ENCODE measurements at places on chromosomes 12 and 14.
A peak's percentile ranks its signal among the peaks of the same experiment; 100 is the strongest.

DNA sequence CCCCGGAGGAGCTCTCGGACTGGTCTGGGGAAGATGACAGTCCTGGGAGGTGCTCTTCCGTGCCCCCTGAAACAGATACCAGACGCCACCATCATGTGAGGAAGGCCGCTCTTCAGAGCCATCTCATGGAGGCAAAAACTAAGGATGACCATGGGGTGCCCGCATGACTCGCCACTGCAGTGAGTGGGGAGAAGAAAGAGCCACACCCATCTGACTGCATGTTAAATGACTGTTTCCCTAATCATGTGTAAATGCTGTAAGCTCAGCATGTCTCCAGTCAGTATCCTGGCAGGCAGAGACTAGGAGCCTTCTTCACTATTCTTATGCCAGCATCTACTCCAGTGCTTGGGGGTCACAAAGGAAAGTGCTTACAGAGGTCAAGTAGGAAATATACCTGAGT lies 4.0 kb downstream of the STON2 start:
- DNase-seq: no peak

GRCh38 chr14:85533023-85533860 lies 3.3 kb downstream of the FLRT2 start:
- peak; percentile 76 for DNase-seq

GRCh38 chr12:101759396-101760047 lies 20.3 kb upstream of the SYCP3 start:
- DNase-seq: no peak

- no peak for DNase-seq
Measured at GRCh38 chr14:22517117-22517720, 71.8 kb downstream of the DAD1 start.

GRCh38 chr14:49982501-49982951 lies 89.6 kb downstream of the ARF6 start:
- no peak for DNase-seq

DNA sequence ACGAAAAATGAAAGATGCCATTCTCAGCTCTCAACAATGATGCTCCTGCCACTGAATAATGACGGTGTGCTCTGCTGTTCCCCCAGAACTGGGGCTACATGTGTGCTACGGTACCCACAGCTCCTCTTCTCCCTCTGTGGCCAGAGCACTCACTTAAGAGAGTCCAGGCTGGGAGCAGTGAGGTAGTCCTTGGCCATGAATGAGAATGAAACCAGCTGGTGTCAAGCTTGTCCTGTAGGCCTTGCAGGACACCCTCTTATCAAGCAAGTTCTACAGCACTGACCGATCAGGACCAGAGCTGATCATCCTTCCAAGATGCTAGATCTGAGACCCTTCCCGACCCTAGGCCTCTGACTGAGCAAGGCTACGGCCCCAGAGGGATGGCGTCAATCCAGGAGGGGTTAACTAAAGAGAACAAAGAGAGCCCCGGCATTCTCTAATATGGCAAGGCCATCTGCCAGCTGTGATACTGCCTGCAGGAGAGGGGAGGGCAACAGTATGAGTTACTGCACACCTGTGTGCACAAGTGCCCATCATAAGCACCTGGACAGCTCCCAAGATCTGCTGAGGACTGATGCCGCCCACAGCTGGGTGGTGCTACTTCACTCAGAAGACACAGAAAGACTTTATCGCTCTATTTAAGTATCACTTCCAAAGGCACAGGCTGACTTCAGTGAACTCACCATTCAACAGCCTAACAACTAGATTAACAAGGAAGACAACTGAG lies 30.5 kb downstream of the APPL2 start:
- no peak for DNase-seq

Measured in suprapubic skin (tissue), 4 donors.